Stimulated activated naive B cell treated with anti-CD40 and anti-IgM and Interleukin-4, amounts not matched to agents 10 μg/mL and 1 μg/mL and 100 μg/mL, for 72 hours (primary cell): ENCODE measurements at places on chromosomes 12 and 14.

DNA sequence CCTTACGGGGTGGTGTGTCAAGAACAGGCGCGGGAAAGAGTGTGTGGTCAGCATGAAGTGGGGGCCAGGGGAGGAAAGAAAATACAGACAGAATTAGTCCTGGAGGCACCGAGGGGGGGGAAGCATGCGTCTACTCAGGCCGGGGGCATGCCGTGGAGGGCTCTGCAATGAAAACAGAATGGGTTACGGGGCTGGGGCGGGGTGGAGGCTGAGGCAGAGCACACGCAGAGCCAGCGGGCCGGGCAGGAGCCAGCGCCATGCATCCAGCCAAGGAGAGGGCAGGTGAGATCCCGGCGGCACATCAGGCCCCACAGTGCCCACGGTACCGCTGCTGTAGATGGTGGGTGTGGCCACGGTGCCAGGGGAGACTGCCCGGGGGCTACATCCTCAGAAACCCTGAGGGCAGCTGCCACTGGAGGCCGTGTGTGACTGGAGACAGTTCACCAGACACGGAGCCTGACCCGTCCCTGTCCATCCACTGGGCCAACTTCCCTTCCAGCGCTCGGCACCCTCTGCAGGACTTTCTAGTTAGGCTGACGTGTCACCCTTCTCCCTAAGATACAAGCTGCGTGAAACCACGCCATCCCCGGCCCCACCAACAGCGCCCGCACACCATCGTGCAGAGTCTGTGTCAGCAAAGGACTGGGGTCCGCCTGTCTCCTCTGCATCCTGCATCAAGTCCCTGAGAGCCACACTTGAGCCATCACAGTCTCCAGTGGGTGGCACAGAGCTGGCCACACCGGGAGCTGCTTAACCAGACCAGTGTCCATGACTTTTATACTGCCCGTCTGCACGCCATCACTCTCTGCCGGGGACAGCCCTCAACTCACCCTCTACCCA lies 87.4 kb downstream of the PIWIL1 start:
- DNase-seq, result no peak

GRCh38 chr14:96376093-96376492 lies 12.8 kb downstream of the GSKIP start:
- no peak for DNase-seq

DNA sequence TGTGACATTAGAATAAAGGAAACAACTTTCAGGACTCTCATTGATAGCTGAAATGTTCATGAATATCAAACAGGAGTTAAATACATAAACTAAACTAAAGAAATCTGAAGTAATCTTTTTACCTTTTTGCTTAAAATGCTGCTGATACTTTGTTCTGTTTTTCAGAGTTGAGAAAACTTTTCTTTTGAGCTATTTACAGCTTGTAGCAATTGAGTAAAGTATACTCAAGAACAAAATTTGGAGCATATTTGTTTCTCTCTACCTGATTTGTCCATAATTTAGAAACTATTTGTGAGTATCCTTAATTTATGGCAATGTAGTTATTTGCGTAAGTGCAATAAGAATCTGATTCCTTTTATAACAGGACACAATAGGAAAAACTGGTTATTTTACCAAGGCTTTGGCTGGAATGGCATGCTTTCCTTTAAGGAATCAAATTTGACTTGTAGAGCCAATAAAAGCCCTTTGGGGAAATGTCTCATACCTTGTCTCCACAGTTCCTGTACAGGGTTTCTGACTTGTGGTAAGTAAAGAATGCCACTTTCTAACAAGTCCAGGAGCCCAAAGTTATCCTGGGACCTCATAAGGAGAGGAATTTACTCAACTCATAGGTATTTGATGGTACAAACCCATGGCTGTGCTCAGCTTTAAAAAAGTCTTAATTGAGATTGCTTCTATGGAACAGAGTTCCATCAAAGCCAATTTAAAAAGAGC lies 195.7 kb downstream of the TMEM117 start:
- DNase-seq, result no peak

- DNase-seq, result no peak
These were observed 1258.0 kb downstream of the FSCB start for GRCh38 chr14:43249116-43249515.

- no peak for DNase-seq
These were observed 219.6 kb downstream of the CCDC91 start for GRCh38 chr12:28409892-28410291.

DNA sequence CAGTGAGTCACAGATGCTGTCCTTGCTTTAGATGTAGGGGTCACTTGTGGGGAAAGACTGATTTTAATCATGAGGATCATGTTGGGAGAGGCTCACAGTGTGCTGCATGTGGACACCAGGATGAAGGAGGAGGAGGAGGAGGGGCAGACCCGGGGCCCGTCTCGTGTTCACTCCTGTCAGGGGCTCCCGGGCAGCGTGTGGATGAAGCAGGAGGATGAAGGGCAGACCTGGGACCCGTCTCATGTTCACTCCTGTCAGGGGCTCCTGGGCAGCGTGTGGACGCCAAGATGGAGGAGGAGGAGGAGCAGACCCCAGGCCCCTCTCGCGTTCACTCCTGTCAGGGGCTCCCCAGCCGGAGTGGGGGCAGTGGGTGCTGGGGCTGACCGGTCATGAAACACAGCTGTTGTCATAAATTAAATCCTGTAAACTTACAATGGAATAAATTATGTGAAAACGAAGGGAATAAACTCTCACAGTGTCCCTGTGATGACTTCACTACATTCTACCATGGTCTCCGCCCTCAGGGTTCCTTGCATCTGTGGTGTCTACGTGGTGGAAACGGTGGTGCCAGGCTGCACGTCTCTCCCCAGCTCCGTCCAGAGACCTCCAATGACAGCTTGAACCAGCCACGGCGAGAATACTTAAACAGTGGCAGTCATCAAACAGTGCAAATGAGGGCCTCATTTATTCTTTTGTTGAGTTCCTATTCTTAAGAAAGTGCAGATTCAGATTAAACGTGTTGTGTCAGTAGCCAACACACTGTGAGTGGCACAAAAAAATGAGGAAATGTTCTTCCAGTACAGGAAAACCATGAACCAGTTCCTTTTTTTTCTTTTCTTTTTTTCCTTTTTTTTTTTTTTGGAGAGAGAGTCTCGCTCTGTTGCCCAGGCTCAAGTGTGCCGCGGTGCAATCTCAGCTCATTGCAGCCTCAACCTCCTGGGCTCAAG lies 37.7 kb upstream of the SFSWAP start:
- DNase-seq, result no peak

- DNase-seq, result peak; percentile 18
These were observed 1.2 kb downstream of the GPR135 start for GRCh38 chr14:59463787-59464485.

GRCh38 chr14:59306775-59307174 lies 118.3 kb downstream of the DAAM1 start:
- DNase-seq, result no peak

GRCh38 chr12:51839310-51839947 lies 9.1 kb downstream of the FIGNL2 start:
- DNase-seq, result no peak

DNA sequence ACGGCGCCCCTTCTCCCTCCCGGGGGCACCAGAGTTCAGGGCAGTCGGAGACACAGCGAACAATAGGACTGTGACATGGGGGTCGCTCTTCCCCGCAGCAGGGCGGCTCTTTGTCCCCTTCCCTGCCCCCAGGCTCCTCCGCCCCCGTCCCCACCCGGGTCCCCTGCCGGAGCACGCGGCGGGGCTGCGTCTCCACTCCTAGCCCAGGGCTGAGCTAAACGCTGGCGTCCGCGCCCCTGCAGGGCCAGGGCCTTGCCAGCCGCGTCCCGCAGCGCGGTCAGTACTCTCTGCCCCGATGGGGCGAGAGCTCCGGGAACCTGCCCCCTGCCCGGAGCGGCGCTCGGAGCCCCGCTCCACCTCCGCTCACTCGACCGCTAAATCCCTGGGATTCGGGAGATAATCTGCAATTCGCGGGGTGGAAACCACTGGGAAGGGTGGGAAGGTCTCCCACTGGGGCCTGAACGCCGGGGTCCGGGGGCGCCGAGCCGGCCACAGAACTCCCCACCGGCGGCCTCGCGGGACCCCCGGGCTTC lies 825 bp upstream of the CCDC85C start:
- peak; percentile 18 for DNase-seq

DNA sequence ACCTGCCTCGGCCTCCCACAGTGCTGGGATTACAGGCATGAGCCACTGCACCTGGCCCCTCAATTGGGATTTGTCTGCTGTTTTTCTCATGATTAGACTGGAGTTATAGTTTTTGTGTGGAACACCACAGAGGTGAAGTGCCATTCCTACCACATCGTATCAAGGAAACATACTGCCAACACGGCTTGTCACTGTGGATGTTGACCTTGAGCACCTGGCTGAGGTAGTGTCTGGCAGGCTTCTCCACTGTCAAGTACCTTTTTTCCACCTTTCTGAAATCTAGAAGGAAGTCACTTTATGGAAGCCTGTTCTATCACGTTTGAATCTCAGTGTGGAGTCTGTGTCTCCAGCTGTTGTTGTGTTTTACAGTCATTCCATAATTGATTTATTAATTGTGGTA lies 21.4 kb upstream of the SEL1L start:
- no peak for DNase-seq

- DNase-seq, result no peak
These were observed 5.2 kb downstream of the FRS2 start for GRCh38 chr12:69475237-69475975.
